Occipital lobe (tissue), 3 donors: ENCODE measurements at places on chromosomes 5 and 9. TPM values are rescaled to one million over a fixed set of nuclear protein-coding genes. Genes with fewer than 3 reads are reported as not detected.

SLC36A2 gene
- total RNA-seq = not detected

OSMR gene
- 2.0 TPM for total RNA-seq

GNAQ gene
- 169 TPM for total RNA-seq

ACTBL2 gene
- not detected for total RNA-seq

SECISBP2 gene
- 81.3 TPM for total RNA-seq

ANXA6 gene
- 74.7 TPM for total RNA-seq

PCDHGB7 gene
- total RNA-seq = 15.6 TPM

TAF11L8 gene
- not detected for total RNA-seq

TRMO gene
- total RNA-seq = 14.7 TPM

GPR150 gene
- not detected for total RNA-seq

BRD9 gene
- total RNA-seq = 36.5 TPM

KCNN2 gene
- total RNA-seq = 34.6 TPM

OLFML2A gene
- total RNA-seq = 2.5 TPM

KCTD16 gene
- total RNA-seq = 23.6 TPM

MOB3B gene
- total RNA-seq = 6.2 TPM

IFNA13 gene
- total RNA-seq = not detected

HMCN2 gene
- not detected for total RNA-seq

OTP gene
- not detected for total RNA-seq

DOLK gene
- 14.7 TPM for total RNA-seq

TMEM174 gene
- total RNA-seq = not detected

CDH18 gene
- 10.0 TPM for total RNA-seq

TMEM252 gene
- not detected for total RNA-seq

SLC45A2 gene
- total RNA-seq = 0.16 TPM

NEUROG1 gene
- total RNA-seq = 1.1 TPM

ELOVL7 gene
- total RNA-seq = 8.7 TPM

FCN1 gene
- 1.1 TPM for total RNA-seq

ALDOB gene
- total RNA-seq = 0.16 TPM

MORN5 gene
- total RNA-seq = 1.2 TPM

PHF19 gene
- total RNA-seq = 4.1 TPM

CSF1R gene
- 8.3 TPM for total RNA-seq
